Activated naive CD8-positive, alpha-beta T cell treated with anti-CD3 and anti-CD28 coated beads for 36 hours (primary cell): ENCODE measurements at places on chromosomes 3 and 15. TPM values are rescaled to one million over a fixed set of nuclear protein-coding genes. Genes with fewer than 3 reads are reported as not detected.

GRCh38 chr3:12780751-12781150 lies 15.7 kb upstream of the CAND2 start:
- H3K27me3 ChIP-seq = peaks cover 23% of the 10 kb centered on the region
- no peak overlapping the region for H3K27ac ChIP-seq
- H3K4me3 ChIP-seq = no peak overlapping the region
- no peak for DNase-seq

- no peak for DNase-seq
- H3K27me3 ChIP-seq = no peaks in the 10 kb centered on the region
- peaks cover 16% of the 10 kb centered on the region for H3K4me1 ChIP-seq
- H3K36me3 ChIP-seq = no peaks in the 10 kb centered on the region
- no peak overlapping the region for H3K4me3 ChIP-seq
Observed at GRCh38 chr15:40333922-40334492, 6.7 kb downstream of the CCDC9B start.

GRCh38 chr15:96312641-96313335 lies 17.7 kb upstream of the NR2F2 start:
- no peaks in the 10 kb centered on the region for H3K4me1 ChIP-seq
- no peak for DNase-seq
- H3K4me3 ChIP-seq = no peak overlapping the region

- DNase-seq = no peak
- no peak overlapping the region for H3K27ac ChIP-seq
- no peaks in the 10 kb centered on the region for H3K4me1 ChIP-seq
- no peaks in the 10 kb centered on the region for H3K27me3 ChIP-seq
- H3K4me3 ChIP-seq = no peak overlapping the region
Observed at GRCh38 chr3:49880581-49881315, 11.0 kb upstream of the CAMKV start.

The SIDT1 gene
- total RNA-seq = 18.0 TPM

The GLDN gene
- total RNA-seq = not detected

The PTH1R gene
- not detected for total RNA-seq

DNA sequence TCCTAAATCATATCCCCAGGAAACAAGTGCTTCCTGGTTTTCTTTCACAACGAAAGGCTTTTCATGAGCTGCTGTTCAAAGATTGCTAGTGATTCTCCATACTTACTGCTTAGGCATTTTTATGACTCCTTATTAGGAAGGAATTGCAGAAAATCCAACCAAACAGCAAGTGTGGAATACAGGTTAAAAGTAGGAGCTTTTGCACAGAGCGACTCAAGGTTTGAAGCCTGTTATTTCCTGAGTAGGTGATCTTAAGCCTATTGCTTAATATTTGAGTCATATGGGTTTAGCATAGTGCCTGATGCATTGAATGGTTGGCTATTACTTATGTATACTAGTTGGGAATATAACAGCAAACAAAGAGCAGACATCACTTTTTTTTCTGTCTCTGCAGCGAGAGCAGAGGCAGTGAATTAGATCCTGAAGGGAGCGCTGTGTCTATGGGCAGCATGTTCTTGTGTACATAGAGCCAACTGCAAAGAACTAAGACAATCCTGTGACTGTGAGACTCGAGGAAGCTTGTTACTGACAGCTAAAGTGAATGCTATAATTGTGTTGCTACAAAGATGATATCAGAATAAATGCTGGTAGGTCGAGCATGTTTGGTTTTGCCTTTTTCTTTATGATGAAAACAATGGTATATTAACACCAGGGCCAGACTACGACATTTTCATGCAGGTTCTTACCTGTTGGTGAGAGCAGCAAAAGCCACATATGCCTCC lies 6.3 kb downstream of the TM4SF1 start:
- no peak for DNase-seq
- no peaks in the 10 kb centered on the region for H3K36me3 ChIP-seq
- peaks cover 10% of the 10 kb centered on the region for H3K4me1 ChIP-seq
- no peak overlapping the region for H3K4me3 ChIP-seq
- peaks cover 19% of the 10 kb centered on the region for H3K27me3 ChIP-seq
- no peak overlapping the region for H3K27ac ChIP-seq

GRCh38 chr3:74059301-74059922 lies 434.7 kb upstream of the PDZRN3 start:
- no peak for DNase-seq
- H3K36me3 ChIP-seq = no peaks in the 10 kb centered on the region
- no peaks in the 10 kb centered on the region for H3K27me3 ChIP-seq

DNA sequence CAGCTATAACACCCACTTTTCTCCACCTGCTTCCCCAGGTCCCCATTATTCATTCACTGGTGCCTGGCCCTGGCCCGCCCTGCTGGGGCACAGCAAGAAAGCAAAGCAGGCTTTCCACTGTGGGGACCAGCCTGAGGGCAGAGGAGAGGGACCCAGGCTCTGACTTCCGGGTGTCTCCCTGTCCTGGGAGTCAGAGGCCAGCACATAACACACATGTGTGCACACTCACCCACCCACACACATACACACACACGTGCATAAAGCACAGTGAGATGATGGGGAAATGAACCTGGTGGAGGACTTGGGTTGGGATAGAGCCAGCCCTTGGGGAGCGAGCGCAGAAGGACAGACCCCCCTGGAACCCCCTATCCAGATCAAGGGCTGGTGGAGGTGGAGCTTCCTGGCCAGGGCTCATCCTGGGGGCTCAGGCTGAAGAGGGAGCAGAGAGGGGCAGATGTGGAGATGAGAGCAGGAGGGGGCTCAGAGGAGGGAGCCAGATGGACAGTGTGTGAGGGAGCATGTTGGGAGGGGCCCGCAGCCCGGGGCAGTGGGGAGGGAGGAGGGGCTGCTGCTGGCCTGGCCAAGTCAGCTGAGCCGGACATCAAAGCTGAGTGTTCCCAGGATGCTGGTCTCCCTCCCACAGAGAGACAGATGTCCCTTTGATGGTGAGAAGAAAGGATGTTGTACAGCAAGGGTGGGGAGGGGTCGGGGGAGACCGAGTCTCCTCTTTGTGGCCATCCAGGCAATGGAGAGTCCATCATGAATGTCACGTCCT lies 78.2 kb downstream of the LINGO1 start:
- no peaks in the 10 kb centered on the region for H3K4me1 ChIP-seq
- H3K27ac ChIP-seq = no peak overlapping the region
- DNase-seq = no peak
- H3K4me3 ChIP-seq = no peak overlapping the region

GRCh38 chr3:72679540-72680198 lies 168.6 kb downstream of the SHQ1 start:
- H3K4me3 ChIP-seq = no peak overlapping the region
- peaks cover 4% of the 10 kb centered on the region for H3K36me3 ChIP-seq
- H3K27ac ChIP-seq = no peak overlapping the region
- H3K4me1 ChIP-seq = peaks cover 6% of the 10 kb centered on the region
- no peak for DNase-seq

The BCL2A1 gene
- 91.4 TPM for total RNA-seq

GRCh38 chr3:184651904-184652303 lies 60.0 kb downstream of the MAGEF1 start:
- no peaks in the 10 kb centered on the region for H3K36me3 ChIP-seq
- no peak overlapping the region for H3K4me3 ChIP-seq
- DNase-seq = no peak
- peaks cover 2% of the 10 kb centered on the region for H3K4me1 ChIP-seq

- no peak overlapping the region for H3K27ac ChIP-seq
- no peak for DNase-seq
- no peaks in the 10 kb centered on the region for H3K27me3 ChIP-seq
Observed at GRCh38 chr3:128378631-128379347, 87.9 kb downstream of the DNAJB8 start.

The B3GNT5 gene
- total RNA-seq = 11.3 TPM

The TICRR gene
- 23.1 TPM for total RNA-seq

The FSIP1 gene
- total RNA-seq = 0.74 TPM

GRCh38 chr15:90585863-90586262 lies 56.1 kb downstream of the CRTC3 start:
- H3K4me1 ChIP-seq = peaks cover 52% of the 10 kb centered on the region
- H3K36me3 ChIP-seq = peaks cover 18% of the 10 kb centered on the region
- no peak for DNase-seq
- no peak overlapping the region for H3K4me3 ChIP-seq
- no peak overlapping the region for H3K27ac ChIP-seq
- no peaks in the 10 kb centered on the region for H3K27me3 ChIP-seq

The CCR4 gene
- 8.1 TPM for total RNA-seq
